ENCODE measurements at places on chromosomes 3 and 15.

DNA sequence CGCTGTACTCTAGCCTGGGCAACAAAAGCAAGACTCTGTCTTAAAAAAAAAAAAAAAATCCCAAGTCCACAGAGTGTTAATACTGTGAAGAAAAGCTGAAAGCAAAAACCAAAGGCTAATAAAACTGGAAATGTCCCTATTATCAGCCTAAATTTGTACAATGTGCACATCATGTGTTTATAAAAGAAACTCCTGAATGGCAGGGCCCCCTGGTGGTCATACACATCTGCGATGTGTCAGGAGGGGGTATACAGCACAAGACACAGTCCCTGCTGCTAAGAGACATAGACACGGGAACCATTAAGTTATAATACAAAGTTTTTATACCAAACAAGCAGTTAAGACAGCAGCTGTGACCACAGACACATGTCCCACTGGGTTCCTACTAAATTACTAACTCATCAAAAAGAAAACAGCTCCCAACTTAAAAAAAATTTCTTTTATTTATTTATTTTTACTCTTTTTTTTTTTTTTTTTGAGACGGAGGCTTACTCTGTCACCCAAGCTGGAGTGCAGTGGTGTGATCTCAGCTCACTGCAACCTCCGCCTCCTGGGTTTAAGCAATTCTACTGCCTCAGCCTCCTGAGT is 31.0 kb downstream of the IDH2 start:
- DNase-seq: no peak

GRCh38 chr3:134002306-134002705 is 27.4 kb downstream of the SLCO2A1 start:
- no peak for DNase-seq

- DNase-seq: no peak
Observed at GRCh38 chr3:46395766-46396530, 10.9 kb downstream of the CCR5AS start.

- no peak for DNase-seq
Observed at GRCh38 chr15:90213122-90213817, 12.1 kb downstream of the SEMA4B start.

DNA sequence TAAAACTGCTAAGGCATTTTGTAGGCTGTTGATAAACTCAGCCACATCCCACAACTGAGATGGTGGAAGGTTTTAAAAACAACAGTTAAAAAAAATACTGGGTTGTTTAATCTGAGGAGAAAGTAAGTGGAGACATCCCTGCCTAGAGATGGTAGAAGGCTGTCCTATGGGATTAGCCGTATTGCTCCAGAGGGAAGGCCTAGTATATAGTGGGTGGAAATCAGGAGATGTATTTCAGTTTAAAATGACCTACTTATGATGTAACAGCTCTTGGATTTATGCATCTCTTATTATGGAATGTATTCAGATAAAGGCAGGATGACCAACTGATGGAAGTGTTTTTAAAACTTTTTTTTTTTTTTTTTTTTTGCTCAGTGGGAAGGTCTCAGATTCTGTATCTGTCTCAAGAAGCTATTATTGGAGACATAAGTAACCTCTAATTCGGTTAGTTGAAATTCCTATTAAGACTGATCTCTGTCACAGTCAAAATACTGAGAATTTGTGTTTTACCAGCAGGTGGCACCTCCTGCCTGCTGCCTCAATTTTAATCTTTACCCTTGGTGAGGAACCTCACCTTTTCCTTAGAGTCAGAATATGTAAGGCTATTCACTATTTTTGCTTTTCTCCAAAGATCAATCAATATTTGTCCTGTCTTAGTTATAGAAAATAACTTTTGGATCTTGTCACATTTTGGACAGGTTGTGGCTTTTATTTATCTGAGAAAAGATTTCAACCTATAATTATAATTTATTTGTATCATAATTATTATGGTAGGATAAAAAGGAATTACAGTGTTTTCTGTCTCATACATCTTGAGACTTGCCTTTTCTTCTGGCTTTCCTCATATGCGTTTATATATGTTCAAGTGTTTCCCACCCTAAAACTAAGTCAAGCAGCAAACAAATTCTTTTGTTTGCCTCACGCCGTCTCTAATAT is 63.0 kb downstream of the VPS8 start:
- DNase-seq: no peak

DNA sequence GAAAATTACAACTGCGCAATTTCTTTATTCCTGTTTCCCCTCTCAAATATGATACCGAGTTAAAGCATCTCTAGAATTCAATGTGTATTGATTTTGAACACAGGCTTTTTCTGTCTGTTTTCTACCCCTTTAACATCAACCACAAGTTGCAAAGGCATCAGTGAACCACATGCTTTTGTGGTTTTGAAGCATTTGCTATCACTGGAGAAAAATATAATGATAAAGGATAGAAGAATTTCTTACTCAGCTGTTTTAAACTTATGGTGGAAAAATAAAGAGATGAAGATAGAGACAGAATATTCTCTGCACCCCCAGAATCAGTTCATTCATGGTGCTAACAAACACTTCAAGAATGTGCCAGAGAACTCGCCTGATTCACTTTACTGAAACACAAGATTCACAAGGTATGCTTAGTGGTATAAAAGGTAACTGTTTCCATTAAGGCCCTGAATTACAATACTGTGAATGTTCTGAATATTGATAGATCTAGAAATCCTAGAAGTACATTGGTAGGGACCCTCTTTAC is 9.5 kb upstream of the DPPA4 start:
- no peak for DNase-seq

- DNase-seq: no peak
Observed at GRCh38 chr3:68135067-68135466, 480.7 kb upstream of the SUCLG2 start.

GRCh38 chr3:3998140-3998922 is 199.1 kb downstream of the LRRN1 start:
- DNase-seq: peak; percentile 7

DNA sequence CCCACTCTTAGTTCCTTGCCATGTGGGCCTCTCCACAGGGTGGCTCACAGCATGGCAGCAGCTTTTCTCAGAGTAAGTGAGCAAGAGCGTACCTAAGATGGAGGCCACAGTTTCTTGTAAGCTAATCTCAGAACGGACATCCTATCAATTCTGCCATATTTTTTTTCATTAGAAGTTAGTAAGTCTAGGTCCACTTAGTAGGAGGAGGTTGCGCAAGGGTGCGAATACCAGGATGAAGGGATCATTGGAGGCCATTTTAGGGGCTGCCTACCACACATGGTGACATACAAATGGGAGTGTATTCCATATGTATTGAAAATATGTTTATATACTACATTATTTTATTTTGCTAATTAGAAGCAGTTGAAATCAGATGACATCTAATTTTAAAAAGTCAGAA is 31.5 kb downstream of the NR1D2 start:
- no peak for DNase-seq

- no peak for DNase-seq
Observed at GRCh38 chr3:77825001-77825827, 785.3 kb downstream of the ROBO2 start.

- no peak for DNase-seq
Observed at GRCh38 chr3:63492464-63492863, 160.0 kb upstream of the SNTN start.

- DNase-seq: no peak
Observed at GRCh38 chr3:125024817-125025216, 31.0 kb downstream of the HEG1 start.

- no peak for DNase-seq
Observed at GRCh38 chr15:78956937-78957336, 12.1 kb upstream of the CTSH start.

- DNase-seq: no peak
Observed at GRCh38 chr15:44706946-44707636, 4.0 kb downstream of the PATL2 start.

DNA sequence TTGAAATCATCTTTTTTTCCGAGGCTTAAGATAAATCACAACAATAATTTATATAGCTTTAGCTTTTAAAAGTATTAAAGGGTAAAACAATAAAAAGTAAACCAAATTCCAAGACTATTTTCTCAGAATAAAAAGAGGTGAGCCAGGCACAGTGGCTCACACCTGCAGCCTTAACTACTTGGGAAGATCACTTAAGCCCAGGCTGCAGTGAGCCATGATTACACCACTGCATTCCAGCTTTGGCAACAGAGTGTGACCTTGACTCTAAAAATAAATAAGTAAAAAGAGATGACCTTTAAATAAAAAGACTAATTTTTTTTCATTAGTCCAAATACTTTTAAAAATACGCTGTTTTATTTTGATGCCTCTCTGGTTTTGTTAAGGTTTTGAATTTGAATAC is 54.4 kb downstream of the C3orf80 start:
- no peak for DNase-seq

DNA sequence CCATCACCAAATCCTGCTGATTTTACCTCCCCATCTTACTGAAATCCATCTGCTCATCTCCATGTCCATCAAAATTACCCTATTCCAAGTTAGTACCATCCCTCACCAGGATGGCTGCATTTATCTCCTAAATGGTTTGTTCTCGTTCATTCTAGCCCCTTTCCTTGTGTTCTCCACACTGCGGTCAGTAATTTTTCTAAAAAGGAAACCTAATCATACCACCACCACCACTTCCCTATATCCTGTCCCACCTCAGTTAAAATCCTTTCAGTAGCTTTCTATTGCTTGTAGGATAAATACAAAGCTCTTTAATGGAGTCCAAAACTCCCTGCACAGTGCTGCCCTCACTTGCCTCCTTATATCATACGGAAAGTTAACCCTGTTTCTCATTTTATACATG is 51.1 kb downstream of the UACA start:
- DNase-seq: no peak

DNA sequence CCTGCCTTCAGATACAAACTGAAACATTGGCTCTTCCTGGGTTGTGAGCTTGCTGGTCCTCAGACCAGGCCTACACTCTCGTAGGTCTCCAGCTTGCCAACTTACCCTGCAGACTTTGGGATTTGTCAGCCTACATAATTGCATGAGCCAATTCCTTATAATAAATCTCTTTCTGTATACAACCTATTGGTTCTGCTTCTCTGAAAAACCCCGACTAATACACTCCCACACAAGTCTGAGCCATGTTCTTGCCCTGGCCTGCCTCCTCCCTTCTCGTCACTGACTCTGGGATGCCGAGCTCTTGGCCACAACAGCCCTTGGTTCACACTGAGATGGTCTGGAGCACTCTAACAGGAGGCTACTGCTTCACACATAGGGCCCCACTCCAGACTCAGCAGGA is 9.5 kb downstream of the CYP19A1 start:
- DNase-seq: no peak

DNA sequence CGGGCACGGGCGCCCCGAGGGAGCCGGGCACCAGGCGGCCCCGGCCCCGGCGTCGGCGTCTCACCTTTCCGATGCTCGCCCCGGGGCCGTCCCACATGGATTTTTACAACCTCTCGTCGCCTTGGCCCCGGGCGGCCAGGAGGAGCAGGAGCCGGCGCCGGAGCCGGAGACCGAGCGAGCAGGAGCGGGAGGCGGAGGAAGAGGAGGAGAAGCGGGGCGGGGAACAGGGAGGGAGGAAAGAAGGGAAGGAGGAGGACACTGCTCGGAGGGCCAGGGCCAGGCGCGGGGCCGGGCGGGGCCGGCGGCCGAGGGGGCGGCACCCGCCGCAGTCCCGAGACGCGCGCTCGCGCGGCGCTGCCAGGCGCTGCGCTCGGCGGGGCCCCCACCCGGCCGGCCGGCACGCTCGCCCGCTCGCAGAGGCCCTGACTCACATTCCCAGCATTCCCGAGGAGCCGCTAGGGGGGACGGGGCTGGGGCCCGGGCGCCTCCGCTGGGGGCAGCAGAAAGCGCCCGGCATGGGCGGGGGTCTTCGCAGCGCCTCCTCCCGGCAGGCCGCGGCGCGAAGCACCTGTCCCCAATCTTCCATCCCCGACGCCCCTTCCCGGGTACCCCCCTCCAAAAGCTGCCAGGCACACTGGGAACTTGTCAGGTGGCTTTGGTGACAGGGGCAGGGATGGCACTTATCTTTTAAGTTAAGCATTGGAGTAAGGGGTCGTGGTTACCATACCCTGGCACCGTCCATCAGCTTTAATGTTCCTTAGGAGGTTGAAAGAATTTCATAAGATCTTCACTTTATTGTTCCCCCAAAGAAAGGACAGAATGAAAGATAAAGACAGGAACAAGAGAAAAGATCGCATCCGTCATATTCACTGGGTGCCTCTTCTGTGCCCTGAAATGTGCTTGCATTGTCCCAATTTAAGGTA is at the start of gene ERC2:
ERC2 (minus strand) TSS at position 284 of the 923 bp plus-strand sequence.
- DNase-seq: no peak

- DNase-seq: no peak
Observed at GRCh38 chr3:72604328-72604727, 243.9 kb downstream of the SHQ1 start.

DNA sequence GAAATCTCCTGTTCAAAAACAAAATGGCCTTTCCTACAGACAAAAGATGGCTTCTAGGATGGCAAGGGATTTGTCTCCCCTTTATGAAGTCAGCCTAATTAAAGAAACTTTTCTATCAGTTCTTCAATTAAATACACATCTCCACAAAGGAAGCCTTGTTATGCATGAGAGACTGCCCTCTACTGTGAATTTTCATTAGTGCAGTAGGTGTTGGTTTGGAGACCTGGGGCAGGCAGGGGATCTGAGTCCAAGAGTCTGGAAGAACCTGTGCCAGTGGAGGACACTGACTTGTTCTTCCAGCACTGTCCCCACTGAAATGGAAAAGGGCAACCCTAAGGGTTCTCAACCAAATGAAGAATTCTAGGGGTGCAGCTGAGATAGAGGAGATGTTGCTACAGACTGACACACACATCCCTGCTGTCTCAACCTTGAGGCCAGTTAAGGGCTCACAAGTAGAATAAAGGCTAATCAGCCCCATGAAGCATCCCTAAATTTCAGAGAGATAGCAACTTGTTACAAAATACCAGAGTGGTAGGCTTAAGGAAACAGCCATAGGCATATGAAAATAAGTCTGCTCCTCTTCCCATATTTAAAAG is 174.0 kb upstream of the PRICKLE2 start:
- no peak for DNase-seq

- DNase-seq: no peak
Observed at GRCh38 chr3:153783741-153784480, 337.3 kb upstream of the ARHGEF26 start.

GRCh38 chr3:16520241-16520969 is 6.9 kb upstream of the RFTN1 start:
- DNase-seq: no peak

- DNase-seq: no peak
Observed at GRCh38 chr15:63587527-63587926, 9.7 kb upstream of the FBXL22 start.

GRCh38 chr15:66698318-66698961 is 3.6 kb upstream of the SMAD6 start:
- DNase-seq: no peak

Data from GM12892 (cell line).